ENCODE measurements at places on chromosomes 16 and 17.
A peak's percentile ranks its signal among the peaks of the same experiment; 100 is the strongest.

- DNase-seq: no peak
Measured at GRCh38 chr16:79296491-79296890, 304.0 kb downstream of the MAF start.

DNA sequence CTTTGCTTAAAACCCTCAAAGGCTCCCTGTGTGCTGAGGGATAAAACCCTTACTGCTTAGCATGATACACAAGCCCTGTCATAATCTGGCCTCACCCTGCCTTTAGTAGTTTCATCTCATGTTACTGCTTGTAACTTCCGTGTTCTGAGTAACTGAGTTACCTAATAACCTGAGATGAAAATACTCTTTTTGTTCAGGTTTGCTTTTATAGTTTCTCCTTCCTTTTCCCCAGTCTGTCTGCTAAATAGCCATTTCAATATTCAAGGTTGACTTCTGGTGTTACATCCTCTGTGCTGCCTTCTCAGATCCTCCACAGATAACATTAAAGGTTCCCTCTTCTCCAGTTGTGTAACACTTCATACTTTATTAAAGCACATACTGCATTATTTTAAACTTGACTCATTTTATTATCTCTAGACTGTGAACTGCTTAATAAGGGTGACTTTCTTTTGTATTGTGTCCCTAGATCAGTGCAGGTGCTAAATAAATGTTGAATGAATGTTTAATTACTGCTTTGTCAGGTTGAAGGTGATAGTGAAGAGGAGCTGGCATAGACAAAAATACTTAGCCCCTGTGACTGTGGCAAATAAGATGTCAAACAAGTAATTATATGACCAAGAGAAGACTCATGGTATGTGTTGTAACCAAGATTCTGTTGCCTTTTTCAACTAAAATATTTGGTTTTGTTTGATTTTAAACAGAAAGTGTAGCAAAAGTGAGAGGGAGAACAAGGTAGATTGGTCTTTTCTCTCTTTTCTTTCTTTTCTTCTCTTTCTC is 47.8 kb downstream of the NFAT5 start:
- peak; percentile 65 for DNase-seq

DNA sequence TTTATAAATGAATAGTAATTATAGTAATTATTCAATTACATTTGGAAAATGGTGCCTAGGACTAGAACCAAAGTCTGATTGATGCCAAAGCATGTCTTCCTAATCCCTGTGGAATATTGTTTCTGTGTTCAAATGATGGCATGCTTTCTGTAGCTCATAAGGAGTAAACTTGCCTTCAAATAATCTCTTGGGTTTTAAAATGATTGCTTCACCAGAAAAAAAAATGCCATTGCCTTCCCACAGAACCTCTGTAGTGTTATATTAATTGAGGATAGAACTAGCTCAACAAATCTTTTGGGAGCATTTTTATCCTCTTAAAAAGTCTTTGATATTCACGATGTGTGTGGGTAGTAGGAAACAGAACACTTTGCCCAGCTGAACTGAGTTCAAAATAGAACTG is 7.7 kb upstream of the TMEM100 start:
- DNase-seq: peak; percentile 35

- no peak for DNase-seq
Measured at GRCh38 chr16:5002699-5003143, 31.0 kb downstream of the NAGPA start.

DNA sequence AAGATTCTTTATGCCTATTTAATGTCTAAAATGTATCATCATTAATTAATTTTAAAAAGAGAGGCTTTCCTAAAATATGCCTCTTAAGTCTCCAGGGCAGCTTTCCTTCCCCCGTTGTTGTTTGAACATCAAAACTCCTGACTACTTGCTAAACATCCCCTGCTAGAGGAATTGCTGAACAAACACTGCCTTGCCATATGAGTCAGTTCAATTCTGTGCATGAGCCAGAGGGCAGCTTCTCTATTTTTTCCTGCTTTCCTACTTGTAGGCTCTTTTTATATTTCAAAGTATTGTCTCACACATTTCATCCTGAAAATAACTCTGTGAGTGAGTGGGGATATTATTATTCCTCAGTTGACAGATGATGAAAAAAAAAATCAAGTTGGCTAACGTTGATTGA is 143.4 kb downstream of the HS3ST4 start:
- DNase-seq: no peak

- DNase-seq: peak; percentile 71
Measured at GRCh38 chr17:30271102-30271501, 20.6 kb downstream of the BLMH start.

Measured in cardiac fibroblast (primary cell).